ENCODE measurements at places on chromosomes 6 and 20.
A peak's percentile ranks its signal among the peaks of the same experiment; 100 is the strongest.

- DNase-seq = no peak
Measured at GRCh38 chr6:133567636-133568035, 321.3 kb upstream of the TCF21 start.

- DNase-seq = no peak
Measured at GRCh38 chr6:19945843-19946358, 108.7 kb downstream of the ID4 start.

DNA sequence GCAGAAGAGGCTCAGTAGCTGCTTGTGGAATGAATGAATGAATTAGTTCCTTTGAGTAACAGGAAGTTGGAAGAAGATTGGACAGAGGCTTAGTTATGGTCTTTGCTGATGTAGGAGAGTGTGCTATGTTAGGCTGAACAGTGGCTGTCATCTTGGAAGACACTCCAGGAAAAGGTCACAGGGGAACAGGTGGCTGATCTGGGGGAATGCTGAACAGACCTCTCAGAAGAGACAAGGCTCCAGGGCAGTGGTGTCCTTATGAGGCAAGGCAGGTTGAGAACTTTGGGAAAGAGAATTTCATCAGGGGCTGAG is 62.3 kb downstream of the UTRN start:
- no peak for DNase-seq

DNA sequence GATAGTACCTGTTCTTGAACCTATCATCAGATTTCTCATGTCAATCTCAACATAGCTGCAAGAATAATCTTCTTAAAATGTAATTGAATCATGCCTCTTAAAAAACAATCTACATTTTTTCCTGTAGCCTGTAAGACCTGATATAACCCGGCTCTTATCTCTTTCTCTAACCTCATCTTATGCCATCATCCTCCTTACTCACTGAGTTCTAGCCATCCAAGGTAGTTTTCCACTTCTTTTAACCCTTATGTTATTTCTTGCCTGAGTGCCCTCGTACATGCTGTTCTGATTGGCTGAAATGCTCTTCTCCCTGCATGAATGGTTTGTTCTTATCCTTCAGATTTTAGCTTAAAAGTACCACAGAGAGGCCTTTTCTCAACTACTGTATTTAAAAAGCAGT is 16.4 kb downstream of the SLC17A5 start:
- no peak for DNase-seq

DNA sequence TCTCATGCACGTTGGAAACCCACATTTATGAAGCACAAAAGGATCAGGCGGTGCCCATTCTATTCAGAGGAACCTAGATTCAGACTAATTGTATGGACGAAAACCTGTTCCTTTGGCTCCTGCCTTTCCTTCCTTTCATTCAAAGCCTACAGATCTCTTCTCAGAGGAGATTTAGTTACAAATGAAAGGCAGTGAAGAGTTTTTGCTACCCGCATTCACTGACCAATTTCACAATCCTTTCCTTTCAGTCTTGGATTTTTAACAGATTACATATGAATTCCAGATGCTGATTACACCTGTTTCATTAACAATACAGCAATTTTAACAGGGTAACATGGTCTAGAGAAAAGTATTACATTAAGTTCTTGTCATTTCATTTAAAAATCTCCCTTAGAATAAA is 32.0 kb downstream of the TMEM242 start:
- no peak for DNase-seq

- no peak for DNase-seq
Measured at GRCh38 chr6:159038914-159039884, 5.6 kb downstream of the TAGAP start.

- DNase-seq = no peak
Measured at GRCh38 chr6:128719786-128720185, 163.2 kb upstream of the LAMA2 start.

DNA sequence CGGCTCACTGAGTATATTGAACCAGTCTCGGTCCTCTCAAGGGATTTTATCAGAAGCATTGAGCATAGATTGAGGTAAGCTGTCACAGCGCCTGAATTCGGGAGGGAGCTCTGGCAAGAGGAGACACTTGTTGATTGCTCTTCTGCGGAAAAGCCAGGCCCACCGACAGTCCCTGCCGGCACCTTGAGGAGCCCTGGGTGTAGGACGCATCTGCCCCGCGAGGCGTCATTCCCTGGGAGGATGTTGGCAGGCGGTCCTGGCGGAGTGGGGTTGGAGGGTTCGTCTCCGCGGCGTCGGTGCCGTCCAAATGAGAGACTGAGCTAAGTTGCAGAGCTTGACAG is 843 bp downstream of the FBXO9 start:
- DNase-seq = peak; percentile 64

- no peak for DNase-seq
Measured at GRCh38 chr20:18394363-18394762, 72.5 kb downstream of the DZANK1 start.

DNA sequence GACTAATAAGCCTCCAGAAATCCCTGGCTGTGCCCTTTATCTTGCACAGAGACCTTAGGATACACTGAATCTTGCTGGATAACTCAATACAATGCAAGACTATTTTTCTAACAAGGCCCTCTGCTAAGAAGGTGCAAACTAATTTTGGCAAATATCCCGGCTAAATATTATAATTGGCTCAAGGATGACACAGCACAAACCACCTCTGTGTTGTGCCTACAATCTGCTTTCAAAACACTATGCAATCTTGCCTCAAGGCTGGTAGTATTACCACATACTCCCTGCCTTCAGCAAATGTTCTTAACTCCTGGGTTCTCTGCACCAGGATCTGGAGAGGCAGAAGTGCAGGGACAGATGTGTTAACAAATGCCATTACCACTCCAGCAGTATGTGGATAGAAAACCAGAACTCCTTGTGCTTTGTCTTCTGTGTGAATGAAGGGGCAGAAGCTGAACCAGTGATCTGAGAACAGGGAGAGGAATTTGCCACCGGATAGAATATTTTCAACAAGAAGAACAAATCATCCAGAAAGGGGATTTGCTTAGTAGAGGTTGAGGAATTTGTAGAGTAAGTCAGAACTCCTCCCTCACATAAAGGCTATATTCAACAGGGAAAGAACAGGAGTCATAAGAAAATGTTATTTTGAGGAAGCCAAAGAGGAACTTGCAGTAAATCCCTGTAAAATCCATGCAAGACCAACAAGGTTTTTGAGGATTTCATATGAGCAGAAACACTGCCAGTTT is 74.1 kb upstream of the SLC4A11 start:
- DNase-seq = no peak
